ENCODE measurements at places on chromosomes 1 and 21.

- peak; percentile 45 for DNase-seq
Measured at GRCh38 chr1:156860628-156861423, at the start of gene NTRK1. NTRK1 (plus strand) TSS chr1:156860865; CDS start chr1:156860935, 70 bp downstream.

DNA sequence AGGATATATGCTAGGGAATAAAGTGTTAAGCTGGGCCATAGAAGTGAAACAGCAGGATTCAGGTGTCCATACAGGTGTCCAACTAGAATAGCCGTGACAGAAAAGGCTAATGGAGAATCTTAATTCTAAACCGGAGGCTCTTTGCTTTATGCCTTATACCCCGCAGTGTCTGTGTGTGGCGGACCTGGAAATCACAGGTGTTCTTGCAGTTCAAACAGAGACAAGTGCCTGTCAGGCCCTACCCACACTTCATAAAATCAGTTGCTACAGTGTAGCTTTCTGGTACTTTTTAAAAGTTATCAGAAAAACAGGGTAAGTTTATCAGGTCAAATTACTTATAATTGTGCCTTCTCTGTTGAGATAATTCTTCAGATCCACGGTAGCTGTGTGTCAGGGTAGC lies 293.9 kb downstream of the LRRC7 start:
- no peak for DNase-seq

- no peak for DNase-seq
Measured at GRCh38 chr1:5513846-5514526, 478.2 kb downstream of the NPHP4 start.

DNA sequence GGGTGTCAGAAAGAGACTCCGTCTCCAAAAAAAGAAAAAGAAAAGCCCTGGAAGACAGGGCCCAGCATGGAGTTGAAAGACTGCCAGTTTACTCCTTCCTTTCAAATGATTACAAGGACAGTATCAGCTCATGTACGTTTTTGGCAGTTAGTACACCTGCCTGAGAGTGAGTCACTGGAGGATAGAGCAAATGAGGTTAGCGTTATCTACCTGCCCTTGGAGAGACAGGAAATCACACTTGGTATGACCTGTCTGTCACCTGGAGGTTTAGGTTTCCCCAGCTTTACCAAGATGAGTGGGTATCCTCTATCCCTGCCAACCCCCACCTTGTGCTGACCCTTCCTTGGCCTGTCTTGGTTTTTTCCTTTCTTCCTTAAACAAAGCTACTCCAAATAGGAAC lies 96.8 kb upstream of the BMP8A start:
- DNase-seq = no peak

DNA sequence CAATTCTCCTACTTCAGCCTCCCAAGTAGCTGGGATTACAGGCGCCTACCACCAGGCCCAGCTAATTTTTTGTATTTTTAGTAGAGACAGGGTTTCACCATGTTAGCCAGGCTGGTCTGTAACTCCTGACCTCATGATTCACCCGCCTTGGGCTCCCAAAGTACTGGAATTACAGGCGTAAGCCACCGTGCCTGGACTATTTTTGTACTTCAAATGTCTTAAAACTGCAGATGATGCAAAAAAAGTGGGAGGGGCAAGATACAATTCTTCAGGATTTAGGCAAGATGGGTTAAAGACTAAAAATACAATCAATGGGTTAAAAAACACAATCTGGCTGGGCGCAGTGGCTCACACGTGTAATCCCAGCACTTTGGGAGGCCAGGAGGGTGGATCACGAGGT lies 4.7 kb downstream of the SCAF4 start:
- no peak for DNase-seq

Data from activated CD4-positive, alpha-beta T cell treated with anti-CD3 and anti-CD28 coated beads, Interleukin-2, amount 50 U/mL, for 1 hour (primary cell).